ENCODE measurements at places on chromosomes 1 and 21.
A peak's percentile ranks its signal among the peaks of the same experiment; 100 is the strongest.

GRCh38 chr1:28582248-28582615, 9.8 kb upstream of the RAB42 start:
- no peak for DNase-seq

GRCh38 chr1:7886405-7886745, 33.5 kb upstream of the UTS2 start:
- DNase-seq, result no peak

DNA sequence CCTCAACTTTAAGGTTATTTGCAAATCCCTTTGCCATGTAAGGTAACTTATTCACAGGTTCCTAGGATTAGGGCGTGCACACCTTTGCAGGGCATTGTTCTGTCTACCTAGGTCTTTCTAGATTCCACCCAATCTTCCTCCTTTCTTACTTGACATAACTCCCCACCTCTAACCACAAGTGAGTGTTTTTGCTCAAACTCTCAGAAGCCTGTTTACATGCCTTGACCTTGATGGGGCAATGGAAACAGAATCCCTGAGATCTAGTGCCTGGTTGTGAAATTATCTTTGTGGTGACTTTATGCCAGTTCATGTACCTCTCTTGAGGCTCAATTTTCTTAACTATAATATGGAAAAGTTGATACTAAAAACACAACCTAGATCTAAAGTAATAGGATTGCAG, 296.6 kb downstream of the TTLL7 start:
- DNase-seq, result no peak

GRCh38 chr1:21762022-21762404, 20.9 kb downstream of the USP48 start:
- no peak for DNase-seq

GRCh38 chr1:64229307-64229706, 25.9 kb downstream of the UBE2U start:
- no peak for DNase-seq

GRCh38 chr1:182633657-182634281, 29.6 kb upstream of the RGS16 start:
- DNase-seq, result no peak

DNA sequence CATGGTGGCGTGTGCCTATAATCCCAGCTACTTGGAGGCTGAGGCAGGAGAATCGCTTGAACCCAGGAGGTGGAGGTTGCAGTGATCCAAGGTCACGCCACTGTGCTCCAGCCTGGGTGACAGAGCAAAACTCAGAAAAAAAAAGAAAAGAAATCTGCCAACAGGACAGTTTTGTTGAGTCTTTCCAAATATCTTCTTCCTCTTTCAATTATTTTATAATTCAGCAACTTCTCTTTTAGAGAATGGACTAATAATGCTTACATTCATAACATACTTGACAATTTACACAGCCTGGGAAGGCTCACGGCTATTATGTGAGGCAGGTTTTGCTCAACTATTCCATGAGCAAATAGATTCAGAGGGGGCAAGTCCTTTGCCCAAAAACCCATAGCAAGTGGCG, 18.1 kb downstream of the CNR2 start:
- DNase-seq, result no peak

- no peak for DNase-seq
These were observed 308.9 kb upstream of the LRRC7 start for GRCh38 chr1:69258842-69259241.

GRCh38 chr1:36520056-36520455, 37.3 kb upstream of the CSF3R start:
- DNase-seq, result no peak

DNA sequence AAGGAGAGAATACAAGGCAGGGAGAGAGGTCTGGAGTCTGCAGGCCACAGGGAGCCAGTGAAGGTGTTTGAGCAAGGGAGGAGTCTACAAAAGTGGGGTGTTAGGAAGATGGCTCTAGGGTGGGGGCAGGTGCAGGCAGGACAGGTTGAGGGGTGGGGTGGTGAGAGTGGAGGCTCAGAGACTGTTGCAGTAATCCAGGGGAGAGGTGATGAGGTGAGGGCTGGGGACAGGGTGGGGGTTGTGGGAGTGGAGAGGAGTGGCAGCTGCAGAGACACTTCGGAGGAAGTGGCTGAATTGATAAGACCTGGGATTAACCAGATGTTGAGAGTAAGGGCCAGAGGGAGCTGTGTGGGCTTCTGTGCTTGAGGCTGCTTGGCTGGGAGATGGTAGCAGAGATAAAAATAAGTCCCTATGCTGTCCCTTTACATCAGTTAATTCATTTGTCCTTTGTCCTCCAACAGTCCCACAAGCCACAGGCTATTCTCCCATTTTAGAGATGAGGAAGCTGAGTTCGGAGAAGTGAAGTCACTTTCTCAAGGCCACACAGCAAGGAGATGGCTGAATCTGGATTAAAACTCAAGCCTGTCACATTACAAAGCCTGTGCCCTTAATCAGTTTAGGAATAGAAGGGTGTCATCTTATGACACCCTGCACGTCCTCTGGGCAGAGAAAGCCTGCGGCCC, 54.8 kb upstream of the SYNC start:
- peak; percentile 84 for DNase-seq

DNA sequence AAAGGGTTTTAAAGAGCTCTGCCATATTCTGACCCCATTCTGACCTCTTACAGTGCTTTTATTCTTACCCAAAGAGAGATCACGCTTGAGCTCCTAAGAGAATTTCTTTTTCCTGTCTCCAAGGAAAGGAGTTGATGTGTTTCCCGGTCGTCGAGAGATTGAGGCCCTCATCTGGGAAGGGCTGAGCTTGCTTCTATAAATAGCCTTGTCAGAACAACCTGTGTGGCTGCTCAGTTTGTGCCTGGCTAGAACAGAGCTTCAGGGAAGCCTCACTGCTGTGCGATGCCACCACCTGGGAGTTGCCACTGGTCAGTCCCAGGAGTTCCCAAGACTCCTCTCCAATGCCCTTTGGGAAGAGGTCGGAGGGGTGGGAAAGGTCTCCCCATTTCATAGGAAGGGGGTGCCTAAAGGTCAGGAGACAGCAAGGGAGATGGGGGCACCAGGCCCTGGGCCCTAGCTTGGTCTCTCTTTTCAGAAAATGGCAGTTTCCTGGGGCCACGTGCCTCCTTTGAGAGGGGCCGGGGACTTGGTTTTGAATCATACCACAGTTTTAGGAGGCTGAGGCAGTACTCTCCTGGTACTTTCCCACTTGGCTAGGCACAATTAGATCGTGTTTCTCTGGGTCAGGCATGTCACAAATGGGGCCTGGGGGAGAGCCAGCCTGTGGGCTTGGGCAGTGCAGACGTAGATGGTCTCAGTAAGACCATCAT, 52.1 kb downstream of the EIF2D start:
- DNase-seq, result no peak

DNA sequence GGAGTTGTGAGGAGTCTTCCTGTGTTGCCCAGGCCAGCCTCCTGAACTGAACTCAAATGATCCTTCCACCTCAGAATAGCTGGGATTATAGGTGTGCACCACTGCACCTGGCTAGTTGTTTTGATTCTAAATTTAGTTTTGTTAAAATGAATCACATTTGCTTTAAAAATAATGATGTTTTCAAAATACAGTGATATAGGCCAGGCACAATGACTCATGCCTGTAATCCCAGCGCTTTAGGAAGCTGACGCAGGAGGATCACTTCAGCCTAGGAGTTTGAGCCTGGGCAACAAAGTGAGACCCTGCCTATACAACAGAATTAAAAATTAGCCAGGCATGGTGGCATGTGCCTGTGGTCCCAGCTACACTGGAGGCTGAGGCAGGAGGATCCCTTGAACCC, 24.3 kb downstream of the RTCA start:
- DNase-seq, result no peak

- DNase-seq, result no peak
These were observed 209.1 kb upstream of the LYPLAL1 start for GRCh38 chr1:218964471-218965185.

DNA sequence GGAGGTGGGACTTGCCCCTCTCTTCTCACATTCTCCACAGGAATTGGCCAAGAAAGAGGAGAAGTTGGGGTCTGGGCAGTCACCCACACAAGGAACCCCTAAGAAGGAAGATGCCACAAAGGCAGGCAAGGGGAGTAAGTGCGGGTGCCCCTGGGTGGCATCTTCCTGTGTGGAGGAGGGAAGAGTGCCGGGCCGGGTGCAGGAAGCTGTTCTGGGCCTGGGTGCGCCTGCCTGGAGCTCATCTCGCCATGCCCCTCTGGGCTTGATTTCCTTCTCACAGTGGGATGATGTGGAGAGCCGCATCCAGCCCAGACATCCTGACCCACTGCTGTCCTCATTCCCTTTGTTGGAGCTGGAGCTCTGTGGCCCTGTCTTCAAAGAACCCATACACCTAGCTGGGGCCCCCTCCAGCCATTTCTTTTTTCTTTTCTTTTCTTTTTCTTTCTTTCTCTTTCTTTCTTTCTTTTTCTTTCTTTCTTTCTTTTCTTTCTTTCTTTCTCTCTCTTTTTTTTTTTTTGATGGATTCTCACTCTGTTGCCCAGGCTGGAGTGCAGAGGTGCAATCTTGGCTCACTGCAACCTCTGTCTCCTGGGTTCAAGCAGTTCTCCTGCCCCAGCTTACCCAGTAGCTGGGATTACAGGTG, 9.3 kb downstream of the LRRC71 start:
- DNase-seq, result no peak

GRCh38 chr1:210801501-210801900, 332.4 kb downstream of the KCNH1 start:
- DNase-seq, result no peak

- no peak for DNase-seq
These were observed 44.5 kb downstream of the MARK1 start for GRCh38 chr1:220572416-220572815.

GRCh38 chr1:22039594-22040285, 12.8 kb upstream of the CDC42 start:
- DNase-seq, result peak; percentile 96

- DNase-seq, result peak; percentile 92
These were observed 35.7 kb upstream of the SLC30A1 start for GRCh38 chr1:211614615-211615014.

GRCh38 chr1:113058941-113059706, 13.9 kb upstream of the LRIG2 start:
- DNase-seq, result peak; percentile 22

DNA sequence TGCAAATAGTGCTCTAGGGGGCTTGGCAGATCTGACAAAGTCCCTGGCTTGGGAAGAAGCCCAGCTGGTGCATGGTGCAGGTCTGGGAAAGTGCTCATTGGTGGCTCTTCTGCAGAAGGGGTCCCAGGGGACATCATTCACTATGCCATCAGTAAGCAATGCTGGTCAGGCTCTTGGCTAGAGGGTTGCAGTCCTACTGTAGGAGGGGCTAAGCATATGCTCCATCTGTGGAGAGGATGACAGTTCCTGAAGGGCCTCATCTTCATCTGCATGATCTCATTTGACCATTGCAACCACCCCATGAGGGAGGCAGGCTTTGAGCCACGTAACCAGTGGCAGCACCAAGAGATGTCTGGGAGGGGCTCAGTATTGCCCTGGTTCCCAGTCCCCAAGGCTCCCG, 31.5 kb upstream of the VASH2 start:
- DNase-seq, result no peak

Measured in erythroblast (primary cell).